ENCODE measurements at places on chromosomes 6 and 20.

DNA sequence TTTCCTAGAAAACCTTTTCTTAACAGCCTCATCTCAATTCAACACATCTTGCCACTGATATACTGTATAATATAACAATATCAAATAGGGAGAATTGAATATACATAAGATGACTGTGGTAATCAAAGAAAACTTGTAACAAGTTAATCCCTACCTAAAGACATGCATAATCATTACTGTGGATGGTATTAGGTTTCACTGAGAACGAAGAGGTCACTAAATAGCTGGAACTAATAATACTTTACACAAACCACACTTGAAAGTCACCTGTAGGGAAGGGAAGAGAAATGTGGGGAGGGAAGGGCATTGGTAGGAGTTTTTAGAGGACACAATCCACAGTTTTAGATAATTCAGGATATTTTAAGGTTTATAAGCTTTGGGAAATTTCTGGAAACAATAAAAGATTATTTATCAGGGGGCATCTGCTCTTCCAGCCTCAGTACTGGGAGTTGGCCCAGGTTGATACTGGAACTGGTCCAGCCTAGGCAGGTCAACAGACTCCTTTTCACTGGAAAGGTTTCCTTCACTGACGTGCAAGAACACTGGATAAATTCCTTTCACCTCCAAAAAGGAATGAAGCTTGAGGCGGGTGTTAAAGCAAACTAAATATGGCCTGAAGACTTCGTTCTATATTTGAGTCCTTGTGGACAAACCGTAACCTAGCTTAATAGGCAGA lies 44.0 kb downstream of the MAP7 start:
- no peak for DNase-seq

- DNase-seq = no peak
Observed at GRCh38 chr6:146426516-146426915, 117.1 kb upstream of the RAB32 start.

DNA sequence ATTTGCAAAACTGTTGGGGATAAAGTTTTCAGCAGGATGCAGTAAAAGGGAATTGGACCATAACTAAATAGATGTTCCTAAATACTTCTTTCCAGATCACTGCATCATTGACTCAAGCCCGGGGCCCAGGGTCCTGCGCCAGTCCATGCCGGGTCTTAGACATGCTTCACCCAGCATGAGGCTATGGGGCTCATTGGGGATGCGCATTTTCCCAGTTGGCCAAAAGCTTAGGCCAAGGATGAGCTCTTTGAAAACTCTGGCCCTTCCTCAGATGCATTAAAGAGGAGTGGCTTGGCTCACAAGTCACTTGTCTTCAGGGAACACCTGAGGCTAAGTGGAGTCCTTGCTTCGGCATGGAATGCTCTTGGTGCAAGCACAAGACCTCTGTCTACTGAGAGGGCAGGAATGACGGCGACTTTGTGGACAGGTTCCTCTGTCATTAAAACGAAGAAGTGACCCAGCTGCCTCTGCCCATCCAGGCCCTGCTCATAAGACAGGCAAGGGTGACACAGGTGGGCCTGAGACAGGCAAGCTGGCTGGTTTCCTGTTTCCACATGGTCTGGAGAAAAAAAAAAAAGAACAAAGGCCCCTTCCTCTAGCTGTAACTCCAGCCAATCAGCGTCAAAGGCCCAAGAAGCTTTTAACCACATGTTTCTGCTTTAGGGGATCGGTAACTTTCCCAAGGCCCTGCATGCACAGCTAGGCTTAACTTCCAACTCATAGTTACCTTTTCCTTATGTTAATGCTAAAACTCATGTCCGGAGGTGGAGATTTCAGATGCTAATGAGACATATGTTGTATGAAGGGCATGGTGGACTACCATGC lies 81.4 kb upstream of the CDH4 start:
- DNase-seq = no peak

GRCh38 chr20:3896302-3896701 lies 7.1 kb downstream of the PANK2 start:
- DNase-seq = no peak

DNA sequence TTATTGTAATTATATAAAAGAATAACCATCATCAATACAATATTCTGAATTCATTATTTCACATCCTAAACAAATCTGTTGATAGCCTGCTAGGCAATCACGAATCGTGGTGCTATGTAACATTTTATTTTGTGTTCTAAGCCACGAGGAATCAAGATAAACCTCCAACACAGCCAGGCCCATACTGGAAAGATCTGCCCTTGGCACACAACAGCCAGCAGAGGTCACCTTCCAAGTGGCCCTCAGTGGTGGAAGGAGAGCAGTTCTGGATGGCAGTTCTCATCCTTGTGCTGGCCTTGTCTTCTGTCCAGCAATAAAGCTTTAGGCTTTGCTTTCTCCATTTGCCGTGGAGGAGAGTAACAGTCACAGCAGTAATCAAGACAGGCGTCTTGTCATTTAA lies 13.2 kb downstream of the ZNF831 start:
- DNase-seq = no peak

DNA sequence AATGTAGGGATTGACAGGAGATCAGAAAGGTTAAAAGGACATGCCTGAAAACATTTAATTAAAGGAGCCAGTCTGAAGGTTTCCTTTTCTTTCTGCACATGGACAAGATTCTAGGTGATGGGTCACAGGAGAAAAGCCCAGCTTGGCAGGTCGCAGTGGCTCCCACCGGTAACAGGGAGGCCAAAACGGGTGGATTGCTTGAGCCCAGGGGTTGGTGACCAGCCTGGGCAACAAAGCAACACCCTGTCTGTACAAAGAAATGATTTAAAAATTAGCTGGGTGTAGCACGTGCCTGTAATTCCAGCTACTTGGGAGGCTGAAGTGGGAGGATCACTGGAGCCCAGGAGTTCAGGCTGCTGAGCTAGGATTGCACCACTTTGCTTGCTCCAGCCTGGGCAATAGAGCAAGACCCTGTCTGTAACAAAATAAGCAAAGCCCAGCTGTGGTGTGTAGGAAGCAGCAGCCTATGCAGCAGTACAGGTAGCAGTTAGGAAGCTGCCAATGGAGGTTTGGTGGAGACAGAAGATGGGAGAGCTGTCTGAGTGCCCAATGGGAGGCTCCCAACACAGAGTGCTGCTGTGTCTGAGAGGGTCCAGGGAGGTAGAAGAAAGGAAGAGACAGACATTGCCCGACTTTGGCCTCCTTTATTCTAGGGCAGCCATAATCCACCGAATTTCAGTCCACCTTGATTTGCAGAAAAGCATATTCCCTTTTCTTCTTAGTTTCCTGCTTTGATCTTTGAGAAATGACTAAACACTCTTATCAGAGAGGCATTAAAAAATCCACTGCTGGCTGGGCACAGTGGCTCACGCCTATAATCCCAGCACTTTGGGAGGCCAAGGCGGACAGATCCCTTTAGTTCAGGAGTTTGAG lies 7.1 kb upstream of the AP5S1 start:
- DNase-seq = no peak

- DNase-seq = no peak
Observed at GRCh38 chr6:96923871-96924493, 546 bp upstream of the KLHL32 start.

DNA sequence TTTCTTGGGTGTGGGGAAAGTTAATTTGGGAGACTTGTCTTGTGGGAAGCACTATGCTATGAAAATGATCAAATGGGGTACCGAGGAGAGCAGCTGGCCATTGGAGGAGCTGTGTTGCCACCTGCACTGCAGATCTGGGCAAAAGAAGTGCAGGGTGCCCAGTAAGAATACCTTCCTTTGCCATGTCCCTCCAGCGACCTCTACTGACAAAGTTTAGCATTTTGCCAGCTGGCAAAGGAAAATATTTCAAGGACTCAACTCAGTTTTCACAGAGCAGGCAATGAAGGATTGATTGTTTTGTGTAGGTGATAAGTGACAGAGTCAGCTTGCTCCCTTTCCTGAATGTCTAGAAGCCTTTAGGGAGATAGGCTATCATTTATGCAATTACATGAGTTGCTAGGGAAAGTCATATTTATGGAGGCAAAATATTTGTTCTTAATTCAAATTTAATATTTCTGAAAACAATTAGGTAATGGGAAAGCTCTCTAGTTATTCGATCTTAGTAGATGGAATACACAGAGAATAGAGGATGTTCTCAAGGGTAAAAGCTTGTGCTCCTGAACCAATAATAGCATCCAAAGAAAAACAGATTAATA lies 118.4 kb downstream of the FARS2 start:
- no peak for DNase-seq

GRCh38 chr6:53302678-53303360 lies 45.9 kb downstream of the ELOVL5 start:
- DNase-seq = no peak

GRCh38 chr20:47241345-47241781 lies 115.1 kb downstream of the ZMYND8 start:
- DNase-seq = no peak

- no peak for DNase-seq
Observed at GRCh38 chr20:52972190-52972937, at the start of gene TSHZ2. TSHZ2 (plus strand) TSS chr20:52972358; CDS start chr20:52973294, 936 bp downstream.

- no peak for DNase-seq
Observed at GRCh38 chr6:81755551-81755950, 3.1 kb upstream of the TENT5A start.

DNA sequence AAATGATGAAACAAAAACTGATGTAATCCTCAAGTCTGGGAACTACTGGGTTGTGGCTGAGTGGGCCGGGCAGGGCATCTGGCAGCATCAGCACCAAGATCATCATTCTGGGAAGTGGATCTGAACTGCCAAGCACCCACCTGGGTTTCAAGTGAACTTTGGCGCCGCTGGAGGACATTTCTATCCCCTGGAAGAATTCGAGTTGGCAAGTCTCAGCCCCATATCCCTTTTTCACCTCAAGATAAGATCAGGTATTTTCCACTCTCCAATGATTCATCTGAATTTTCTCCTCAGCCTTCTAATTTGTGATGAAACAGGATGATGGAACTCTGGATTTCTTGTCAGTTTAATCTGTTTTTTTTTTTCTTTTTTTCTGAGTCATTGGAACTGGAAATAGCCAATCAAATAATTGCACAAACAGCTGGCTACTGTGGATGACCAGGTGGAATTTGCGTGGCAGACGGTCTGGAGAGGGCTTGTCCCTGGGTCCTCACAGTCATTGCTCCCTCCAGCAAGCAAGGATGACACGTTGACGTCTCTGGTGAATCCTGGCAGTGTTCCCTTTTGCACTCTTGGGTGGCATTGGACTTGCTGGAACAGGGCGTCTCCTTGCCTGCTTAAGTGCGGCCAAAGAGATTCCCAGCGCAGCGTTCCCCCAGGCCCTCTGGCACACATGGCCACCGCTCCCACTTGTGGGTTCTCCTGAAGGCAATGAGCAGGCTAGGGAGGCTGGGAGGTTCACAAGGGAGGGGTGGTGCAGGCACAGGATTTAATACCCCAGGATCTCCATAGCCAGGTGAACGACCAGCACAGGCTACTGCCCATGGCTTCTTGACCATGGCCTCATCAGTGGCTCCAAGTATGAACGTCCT lies 80.4 kb downstream of the DHX35 start:
- no peak for DNase-seq

GRCh38 chr20:61807471-61808160 lies 258.1 kb downstream of the TAF4 start:
- no peak for DNase-seq

- no peak for DNase-seq
Observed at GRCh38 chr6:63447134-63447533, 125.1 kb upstream of the LOC128125822 start.

DNA sequence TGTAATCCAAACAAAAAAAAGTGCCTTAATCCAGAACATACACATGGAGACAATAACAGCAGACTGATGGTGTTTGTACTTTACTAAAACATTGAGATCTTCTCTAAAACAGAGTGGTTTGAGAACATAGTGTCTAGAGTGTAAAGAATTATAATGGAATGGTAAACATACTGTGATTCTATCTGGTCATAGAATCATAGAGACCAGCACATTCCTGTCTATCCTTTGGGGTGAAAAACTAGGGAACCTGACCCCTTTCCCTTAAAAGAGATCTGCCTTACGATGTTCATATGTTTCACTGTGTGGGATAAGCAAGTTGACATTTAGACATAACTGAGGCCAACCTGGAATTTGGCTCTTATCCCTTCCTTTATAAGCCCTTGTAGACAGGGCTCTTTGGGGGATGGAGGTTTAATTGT lies 55.7 kb downstream of the TRMT11 start:
- DNase-seq = no peak

- no peak for DNase-seq
Observed at GRCh38 chr6:166500246-166500645, 86.2 kb downstream of the RAMACL start.

GRCh38 chr6:168528474-168529095 lies 87.6 kb downstream of the SMOC2 start:
- DNase-seq = no peak

- DNase-seq = no peak
Observed at GRCh38 chr6:53251033-53251672, 97.6 kb downstream of the ELOVL5 start.

Data from NCI-H1417 treated with DMSO at 0.1 percent for 48 hours (cell line).